ENCODE measurements at places on chromosomes 12 and 14. TPM values are rescaled to one million over a fixed set of nuclear protein-coding genes. Genes with fewer than 3 reads are reported as not detected.

DNA sequence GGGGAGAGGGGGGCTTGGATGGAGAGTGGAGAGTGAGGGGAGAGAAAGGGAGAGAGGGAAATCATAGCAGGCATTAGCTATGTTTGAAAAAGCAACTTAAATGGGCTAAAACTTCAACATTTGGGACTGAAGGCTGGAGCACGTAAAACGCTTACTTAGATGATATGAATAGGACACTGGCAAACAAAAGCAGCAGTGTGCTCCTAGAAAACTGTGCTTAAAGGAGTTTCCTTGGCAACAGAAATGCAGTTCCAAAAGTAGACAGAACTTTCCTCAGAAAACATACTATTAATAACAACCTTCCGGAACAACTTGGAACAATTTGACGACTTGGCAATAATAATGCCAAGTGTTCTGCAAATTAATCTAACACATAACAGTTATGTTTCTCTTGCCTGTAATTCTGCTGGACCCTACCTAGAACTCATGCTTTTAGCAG is 235.5 kb upstream of the NPAS3 start:
- DNase-seq, result no peak
- H3K27ac ChIP-seq, result no peak overlapping the region
- no peaks in the 10 kb centered on the region for H3K36me3 ChIP-seq
- H3K4me3 ChIP-seq, result no peak overlapping the region
- H3K27me3 ChIP-seq, result peaks cover 3% of the 10 kb centered on the region
- H3K4me1 ChIP-seq, result peaks cover 3% of the 10 kb centered on the region

DNA sequence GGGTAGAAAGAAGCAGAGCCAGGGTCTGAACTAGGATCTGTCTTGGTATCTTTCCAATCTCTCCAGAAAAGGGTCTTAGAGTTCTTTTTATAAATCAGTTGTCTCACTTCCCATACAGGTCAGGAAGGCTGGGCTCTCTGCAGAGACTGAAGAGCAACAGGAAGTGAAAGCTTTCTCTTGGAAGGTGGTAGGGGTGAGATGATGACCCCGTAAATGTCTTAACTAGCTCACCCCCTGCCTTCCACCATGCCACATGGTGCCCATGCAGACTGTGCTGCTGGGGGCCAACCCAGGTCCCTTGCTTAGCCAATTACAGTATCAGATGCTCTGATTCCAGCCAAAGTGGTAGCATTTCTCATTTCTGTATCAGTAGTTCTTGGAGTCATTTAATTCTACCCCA is 17.6 kb upstream of the RASSF8 start:
- no peak overlapping the region for H3K27ac ChIP-seq
- no peaks in the 10 kb centered on the region for H3K36me3 ChIP-seq
- H3K27me3 ChIP-seq, result no peaks in the 10 kb centered on the region
- no peak overlapping the region for H3K4me3 ChIP-seq

GRCh38 chr12:39626033-39626814 is 6.6 kb upstream of the ABCD2 start:
- no peaks in the 10 kb centered on the region for H3K27me3 ChIP-seq
- H3K4me1 ChIP-seq, result peaks cover 64% of the 10 kb centered on the region
- no peak overlapping the region for H3K4me3 ChIP-seq
- H3K27ac ChIP-seq, result no peak overlapping the region

- peak overlapping the region; percentile 44 for H3K27ac ChIP-seq
- no peak for DNase-seq
- no peak overlapping the region for H3K4me3 ChIP-seq
- H3K36me3 ChIP-seq, result no peaks in the 10 kb centered on the region
- H3K27me3 ChIP-seq, result no peaks in the 10 kb centered on the region
Measured at GRCh38 chr12:46608431-46609272, 217.1 kb downstream of the SLC38A4 start.

Gene DCP1B
- 14.5 TPM for total RNA-seq

DNA sequence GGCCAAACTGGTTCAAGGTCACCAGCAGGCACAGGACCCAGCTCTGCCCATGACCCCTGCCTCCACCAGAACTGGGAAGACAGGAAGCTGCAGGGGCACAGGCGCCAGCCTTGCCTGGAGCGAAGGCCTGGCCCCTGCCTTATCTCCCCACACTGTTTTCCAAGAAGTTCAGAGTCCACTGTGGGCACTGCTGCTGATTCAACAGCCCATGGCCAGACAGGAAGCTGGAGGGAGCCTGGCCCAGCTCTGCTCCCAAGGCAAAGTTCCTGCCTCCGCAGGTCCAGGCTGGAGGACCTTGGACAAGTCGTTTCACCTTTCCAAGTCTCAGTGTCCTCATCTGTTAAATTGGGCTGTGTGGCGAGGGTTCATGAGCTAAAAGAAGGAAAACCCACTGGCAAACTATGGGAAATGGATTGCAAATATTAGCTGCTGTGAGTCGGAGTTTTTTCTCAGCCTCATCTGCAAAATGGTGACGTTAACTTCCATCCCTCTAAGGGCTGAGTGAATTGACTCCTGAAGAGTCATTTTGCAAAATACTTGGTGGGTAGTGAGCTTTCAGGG is 1.2 kb downstream of the PHETA1 start:
- no peak for DNase-seq
- H3K27me3 ChIP-seq, result no peaks in the 10 kb centered on the region
- peak overlapping the region; percentile 70 for H3K4me3 ChIP-seq

- H3K36me3 ChIP-seq, result no peaks in the 10 kb centered on the region
- DNase-seq, result peak; percentile 90
- peak overlapping the region; percentile 99 for H3K27ac ChIP-seq
Measured at GRCh38 chr12:76020281-76020680, 11.3 kb downstream of the PHLDA1 start.

DNA sequence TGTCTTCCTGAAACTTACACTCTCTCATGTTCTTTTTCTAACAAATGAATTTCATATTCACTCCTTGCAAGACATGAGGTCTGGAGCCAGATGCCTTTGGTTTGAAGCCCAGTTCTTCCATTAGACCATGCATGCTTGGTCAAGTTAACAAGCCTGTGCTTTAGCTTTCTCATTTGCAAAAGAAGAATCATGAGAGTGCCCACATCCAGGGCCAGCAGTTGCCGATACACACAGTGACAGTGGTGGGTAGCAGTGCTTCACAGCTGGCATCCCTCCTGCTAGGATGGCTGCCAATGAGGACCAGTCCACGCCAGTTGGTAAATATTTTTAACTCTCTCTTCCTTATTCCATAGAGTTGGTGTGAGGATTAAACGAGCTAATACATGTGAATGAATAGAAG is 163.1 kb downstream of the PHLDA1 start:
- H3K27ac ChIP-seq, result no peak overlapping the region
- H3K4me1 ChIP-seq, result no peaks in the 10 kb centered on the region
- H3K27me3 ChIP-seq, result peaks cover 10% of the 10 kb centered on the region
- no peak overlapping the region for H3K4me3 ChIP-seq
- no peak for DNase-seq

- no peaks in the 10 kb centered on the region for H3K4me1 ChIP-seq
- H3K36me3 ChIP-seq, result no peaks in the 10 kb centered on the region
- peaks cover 19% of the 10 kb centered on the region for H3K27me3 ChIP-seq
- H3K27ac ChIP-seq, result no peak overlapping the region
- no peak overlapping the region for H3K4me3 ChIP-seq
- no peak for DNase-seq
Measured at GRCh38 chr12:9273276-9273675, 65.1 kb upstream of the PZP start.

Gene PLEKHG7
- total RNA-seq, result not detected

- H3K27me3 ChIP-seq, result no peaks in the 10 kb centered on the region
- no peaks in the 10 kb centered on the region for H3K4me1 ChIP-seq
- no peaks in the 10 kb centered on the region for H3K36me3 ChIP-seq
- no peak overlapping the region for H3K4me3 ChIP-seq
- DNase-seq, result peak; percentile 76
Measured at GRCh38 chr12:111298582-111299436, 70.1 kb downstream of the PHETA1 start.

Gene LIMA1
- total RNA-seq, result 69.7 TPM

Gene CD27
- total RNA-seq, result 116 TPM

DNA sequence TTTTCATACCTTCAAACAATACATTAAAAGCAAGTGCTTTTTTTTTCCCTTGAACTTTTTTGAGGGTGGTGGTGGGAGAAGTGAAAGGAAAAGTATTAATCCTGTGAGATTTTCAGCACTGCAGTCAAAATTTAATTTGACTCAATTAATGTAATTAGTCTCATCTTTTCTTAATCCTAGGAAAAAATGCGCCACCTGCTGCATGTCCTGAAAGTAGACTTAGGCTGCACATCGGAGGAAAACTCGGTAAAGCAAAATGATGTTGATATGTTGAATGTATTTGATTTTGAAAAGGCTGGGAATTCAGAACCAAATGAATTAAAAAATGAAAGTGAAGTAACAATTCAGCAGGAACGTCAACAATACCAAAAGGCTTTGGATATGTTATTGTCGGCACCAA is 52.2 kb downstream of the SPATA7 start:
- H3K27me3 ChIP-seq, result no peaks in the 10 kb centered on the region
- H3K27ac ChIP-seq, result no peak overlapping the region
- H3K4me3 ChIP-seq, result no peak overlapping the region
- H3K36me3 ChIP-seq, result peaks cover 3% of the 10 kb centered on the region
- no peaks in the 10 kb centered on the region for H3K4me1 ChIP-seq

- no peaks in the 10 kb centered on the region for H3K36me3 ChIP-seq
- H3K4me3 ChIP-seq, result no peak overlapping the region
- no peaks in the 10 kb centered on the region for H3K27me3 ChIP-seq
- DNase-seq, result no peak
Measured at GRCh38 chr12:25151476-25151875, 43.5 kb downstream of the DNAI7 start.

DNA sequence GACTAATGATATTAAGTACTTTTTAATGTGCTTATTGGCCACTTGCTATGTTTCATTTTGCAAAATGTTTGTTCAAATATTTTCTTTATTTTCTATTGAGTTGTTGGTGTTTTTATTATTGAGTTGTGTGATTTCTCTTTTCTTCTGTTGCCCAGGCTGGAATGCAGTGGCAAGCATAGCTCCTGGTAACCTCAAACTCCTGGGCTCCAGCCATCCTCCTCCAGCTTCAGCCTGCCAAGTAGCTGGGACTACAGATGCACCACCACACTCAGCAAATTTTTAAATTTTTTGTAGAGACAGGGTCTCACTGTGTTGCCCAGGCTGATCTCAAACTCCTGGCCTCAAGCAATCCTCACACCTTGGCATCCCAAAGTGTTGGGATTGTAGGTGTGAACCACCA is 199.2 kb downstream of the NOVA1 start:
- H3K27me3 ChIP-seq, result no peaks in the 10 kb centered on the region
- no peak for DNase-seq

Gene MEG3
- total RNA-seq, result not detected

- peak overlapping the region; percentile 88 for H3K4me3 ChIP-seq
- peaks cover 36% of the 10 kb centered on the region for H3K4me1 ChIP-seq
- H3K27ac ChIP-seq, result peak overlapping the region; percentile 90
- peak; percentile 70 for DNase-seq
- no peaks in the 10 kb centered on the region for H3K27me3 ChIP-seq
- no peaks in the 10 kb centered on the region for H3K36me3 ChIP-seq
Measured at GRCh38 chr12:108730365-108731104, 783 bp downstream of the CORO1C start.

DNA sequence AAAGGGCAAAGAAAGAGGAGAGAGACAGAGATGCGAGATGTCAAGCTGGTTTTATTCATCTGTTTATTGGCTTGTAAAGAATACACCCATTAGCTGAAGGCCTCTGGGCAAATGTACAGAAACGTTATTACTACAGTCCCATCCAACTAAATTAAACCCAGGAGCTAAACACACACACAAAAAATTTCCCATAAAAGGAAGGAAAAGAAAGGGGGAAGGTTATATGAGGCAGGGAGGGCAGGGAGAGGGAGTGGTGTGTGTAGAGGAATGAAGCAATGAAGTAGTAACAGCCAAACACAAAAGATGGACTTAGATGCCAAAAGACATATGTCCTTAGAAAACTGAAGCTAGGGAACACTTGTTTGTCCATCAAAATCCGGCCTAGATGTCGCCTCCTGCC is 3.1 kb upstream of the MFAP5 start:
- H3K4me1 ChIP-seq, result no peaks in the 10 kb centered on the region
- no peak overlapping the region for H3K4me3 ChIP-seq
- H3K27me3 ChIP-seq, result peaks cover 4% of the 10 kb centered on the region
- DNase-seq, result no peak
- H3K36me3 ChIP-seq, result no peaks in the 10 kb centered on the region
- no peak overlapping the region for H3K27ac ChIP-seq

Gene PROX2
- total RNA-seq, result 0.23 TPM

DNA sequence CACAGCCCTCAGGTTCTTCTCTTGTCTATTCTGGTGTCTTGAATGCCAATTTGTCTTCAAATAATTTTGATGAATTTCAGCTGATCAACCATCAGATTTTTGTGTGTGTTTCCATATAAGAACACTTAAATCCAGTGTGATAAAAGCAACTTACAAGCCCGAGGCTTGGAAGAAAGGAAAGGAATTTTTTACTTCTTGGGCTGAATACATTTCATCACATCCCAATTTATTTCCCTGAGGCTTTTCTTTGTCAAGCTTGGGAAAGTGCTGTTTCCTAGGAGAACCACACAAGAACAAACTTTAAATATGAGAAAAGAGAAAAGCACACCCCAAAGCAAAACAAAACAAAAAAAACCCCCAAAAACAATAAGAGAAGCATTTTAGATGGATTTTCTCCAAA is 26.6 kb downstream of the GPRC5D start:
- no peak for DNase-seq
- no peaks in the 10 kb centered on the region for H3K27me3 ChIP-seq
- H3K4me1 ChIP-seq, result no peaks in the 10 kb centered on the region
- no peaks in the 10 kb centered on the region for H3K36me3 ChIP-seq
- no peak overlapping the region for H3K27ac ChIP-seq
- no peak overlapping the region for H3K4me3 ChIP-seq

DNA sequence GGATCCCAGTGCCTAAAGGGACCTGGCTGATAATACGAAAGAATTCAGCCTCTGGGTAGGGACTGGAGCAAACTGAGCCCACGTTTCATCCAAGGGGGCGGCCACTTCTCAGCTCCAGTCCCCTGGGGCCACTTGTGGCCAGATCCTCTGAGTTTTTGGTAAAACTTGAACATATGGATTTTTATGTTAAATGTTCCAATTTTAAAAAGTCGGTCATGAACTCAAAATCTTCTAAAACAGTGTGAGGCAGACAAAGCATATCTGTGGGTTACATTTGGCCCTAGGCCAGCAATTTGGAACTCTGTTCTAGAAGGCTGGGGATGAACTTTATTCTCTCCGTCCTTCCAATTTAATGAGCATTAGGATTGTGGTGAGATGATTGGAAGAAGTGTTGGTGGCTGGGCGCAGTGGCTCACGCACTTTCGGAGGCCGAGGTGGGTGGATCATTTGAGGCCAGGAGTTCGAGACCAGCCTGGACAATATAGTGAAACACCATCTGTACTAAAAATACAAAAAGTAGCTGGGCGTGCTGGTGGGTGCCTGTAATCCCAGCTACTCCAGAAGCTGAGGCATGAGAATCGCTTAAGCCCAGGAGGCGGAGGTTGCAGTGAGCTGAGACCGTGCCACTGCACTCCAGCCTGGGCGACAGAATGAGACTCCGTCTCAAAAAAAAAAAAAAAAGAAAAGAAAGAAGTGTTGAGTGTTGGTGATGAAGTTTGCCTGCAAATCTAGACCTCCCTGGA is 3.0 kb upstream of the PPP1CC start:
- H3K36me3 ChIP-seq, result peaks cover 11% of the 10 kb centered on the region
- H3K27ac ChIP-seq, result no peak overlapping the region
- no peak overlapping the region for H3K4me3 ChIP-seq
- H3K4me1 ChIP-seq, result peaks cover 12% of the 10 kb centered on the region

- no peaks in the 10 kb centered on the region for H3K4me1 ChIP-seq
- no peaks in the 10 kb centered on the region for H3K36me3 ChIP-seq
- peak; percentile 6 for DNase-seq
- no peak overlapping the region for H3K27ac ChIP-seq
- H3K27me3 ChIP-seq, result no peaks in the 10 kb centered on the region
Measured at GRCh38 chr12:39723831-39724230, 104.2 kb upstream of the ABCD2 start.

Gene SLC24A4
- not detected for total RNA-seq

- no peaks in the 10 kb centered on the region for H3K4me1 ChIP-seq
- DNase-seq, result no peak
- no peaks in the 10 kb centered on the region for H3K27me3 ChIP-seq
- no peak overlapping the region for H3K4me3 ChIP-seq
- no peaks in the 10 kb centered on the region for H3K36me3 ChIP-seq
Measured at GRCh38 chr12:127781336-127781735, 485.6 kb upstream of the TMEM132C start.

Gene NTF3
- not detected for total RNA-seq
